ENCODE measurements at places on chromosomes 11 and 22.
A peak's percentile ranks its signal among the peaks of the same experiment; 100 is the strongest.

- DNase-seq, result peak; percentile 97
Measured at GRCh38 chr11:65606876-65607613, 7.0 kb downstream of the MAP3K11 start.

- no peak for DNase-seq
Measured at GRCh38 chr11:112156956-112157766, 6.7 kb downstream of the IL18 start.

DNA sequence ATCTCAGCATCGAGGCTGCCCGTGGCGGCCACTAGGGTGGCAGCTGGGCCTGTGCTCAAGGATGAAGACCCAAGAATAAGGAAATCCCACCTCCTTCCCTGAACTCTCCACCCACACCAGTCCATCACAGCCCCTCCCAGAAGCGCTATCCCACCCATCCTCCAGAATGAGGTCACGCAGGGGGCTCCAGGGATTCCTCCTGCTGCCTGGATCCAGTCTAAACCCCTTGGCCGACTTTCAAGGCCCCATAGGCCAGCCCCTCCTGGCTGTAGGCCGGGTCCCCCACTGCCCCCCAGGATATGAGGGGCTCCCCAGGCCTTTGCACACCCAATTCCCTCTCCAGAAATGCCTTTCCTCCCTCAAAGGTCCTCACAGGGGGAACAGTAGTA lies 19.0 kb upstream of the SCGB1A1 start:
- no peak for DNase-seq

GRCh38 chr11:64369440-64370421 lies 10.8 kb downstream of the RPS6KA4 start:
- DNase-seq, result no peak

DNA sequence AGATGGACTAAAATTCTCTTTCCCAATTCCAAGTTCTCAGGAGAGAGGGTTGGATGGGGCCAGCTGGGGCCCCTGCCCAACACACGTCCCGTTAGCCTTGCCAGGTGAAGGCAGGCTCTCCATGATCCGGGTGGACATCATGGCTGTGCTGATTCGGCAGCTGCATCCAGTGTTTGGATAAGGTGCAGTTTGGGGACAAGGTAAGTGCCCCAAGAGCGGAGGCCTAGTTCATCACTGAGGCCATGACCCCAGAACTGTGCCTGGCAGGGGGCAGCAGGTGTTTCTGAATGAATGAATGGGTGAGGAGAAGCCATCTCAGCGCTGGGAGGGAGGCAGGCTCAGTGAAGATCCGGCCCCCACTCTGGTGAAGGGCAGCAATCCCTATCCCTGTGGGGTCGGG lies 520.4 kb downstream of the TBC1D22A start:
- no peak for DNase-seq

DNA sequence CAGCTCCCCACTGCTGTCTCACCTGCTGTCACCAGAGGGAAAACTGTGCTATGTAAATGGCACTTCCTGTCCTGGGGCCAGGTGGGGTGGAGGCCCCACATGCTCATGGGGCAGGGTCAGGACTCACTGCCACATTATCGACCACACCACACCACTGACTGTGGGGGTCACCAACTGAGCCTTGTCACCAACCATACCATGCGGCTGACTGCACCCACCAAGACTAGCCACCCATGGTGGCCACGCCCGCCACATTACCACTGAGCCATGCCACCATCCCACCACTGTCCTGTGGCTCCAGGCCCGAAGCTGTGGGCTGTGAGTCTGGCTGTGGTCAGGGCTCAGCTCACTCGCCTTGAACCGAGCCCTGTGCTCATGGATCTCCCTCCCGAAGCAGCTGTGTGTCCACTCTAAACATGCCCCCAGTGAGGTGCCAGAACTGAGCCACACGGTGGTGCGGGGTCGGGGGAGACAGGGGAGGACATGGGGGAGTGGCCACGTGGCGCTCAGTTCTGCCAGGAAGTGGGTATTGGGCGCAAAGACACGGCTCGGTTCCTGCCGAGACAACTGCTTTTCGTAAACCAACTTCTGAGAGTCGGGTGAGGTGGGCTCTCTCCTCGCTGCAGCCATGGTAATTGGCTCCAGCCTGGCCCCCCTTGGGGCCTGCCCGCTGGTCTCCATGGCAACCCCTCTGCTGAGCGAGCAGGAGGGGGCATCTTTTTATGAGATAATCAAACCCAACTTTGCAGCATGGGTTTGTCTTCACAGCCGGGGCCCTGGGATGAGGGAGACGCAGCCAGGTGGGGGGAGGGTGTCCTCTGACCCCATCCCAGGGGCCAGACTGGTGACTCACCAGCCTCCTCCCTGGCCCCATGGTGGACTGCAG lies 23.2 kb downstream of the RTN4R start:
- no peak for DNase-seq

GRCh38 chr22:21070690-21071615 lies 25.2 kb downstream of the LRRC74B start:
- no peak for DNase-seq

- peak; percentile 45 for DNase-seq
Measured at GRCh38 chr11:62708793-62709192, 1.3 kb downstream of the GNG3 start.

- no peak for DNase-seq
Measured at GRCh38 chr11:123392844-123393243, 37.2 kb upstream of the GRAMD1B start.

DNA sequence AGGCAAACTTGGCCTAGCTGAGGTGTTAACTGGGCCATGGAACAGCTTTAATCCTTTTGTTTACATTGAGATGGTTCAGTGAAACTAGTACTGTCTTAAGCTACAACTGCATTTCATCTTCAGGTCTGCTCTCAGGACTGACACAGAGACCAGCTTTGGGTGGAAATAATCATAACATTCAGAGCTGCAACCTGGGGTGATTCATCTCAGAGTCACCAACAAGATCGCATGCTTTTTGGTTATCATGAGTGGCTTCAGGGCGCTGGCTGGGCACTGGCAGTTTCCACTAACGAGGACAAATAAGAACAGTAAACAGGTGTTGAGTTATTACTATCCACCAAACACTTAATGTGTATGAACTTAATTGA lies 60.9 kb upstream of the PAX6 start:
- DNase-seq, result no peak
